T-helper 1 cell (primary cell): ENCODE measurements at places on chromosomes 5 and 9.

DNA sequence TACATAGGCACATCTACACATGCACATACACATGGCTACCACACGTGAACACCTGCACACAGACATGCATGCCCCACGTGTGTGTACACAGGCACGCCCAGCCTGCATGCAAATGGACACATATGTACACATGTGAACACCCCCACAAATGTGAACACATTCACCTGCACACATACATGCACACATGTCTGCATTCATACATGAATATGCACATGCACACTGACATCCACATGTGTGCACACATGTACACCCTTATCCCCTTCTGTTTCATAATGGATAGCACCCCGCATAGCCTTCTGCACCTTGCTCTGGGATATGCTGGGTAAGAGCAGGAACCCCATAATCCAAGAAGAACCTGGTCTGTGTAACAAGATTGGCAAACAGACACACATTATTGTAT, 66.2 kb downstream of the WNK2 start:
- DNase-seq: no peak

DNA sequence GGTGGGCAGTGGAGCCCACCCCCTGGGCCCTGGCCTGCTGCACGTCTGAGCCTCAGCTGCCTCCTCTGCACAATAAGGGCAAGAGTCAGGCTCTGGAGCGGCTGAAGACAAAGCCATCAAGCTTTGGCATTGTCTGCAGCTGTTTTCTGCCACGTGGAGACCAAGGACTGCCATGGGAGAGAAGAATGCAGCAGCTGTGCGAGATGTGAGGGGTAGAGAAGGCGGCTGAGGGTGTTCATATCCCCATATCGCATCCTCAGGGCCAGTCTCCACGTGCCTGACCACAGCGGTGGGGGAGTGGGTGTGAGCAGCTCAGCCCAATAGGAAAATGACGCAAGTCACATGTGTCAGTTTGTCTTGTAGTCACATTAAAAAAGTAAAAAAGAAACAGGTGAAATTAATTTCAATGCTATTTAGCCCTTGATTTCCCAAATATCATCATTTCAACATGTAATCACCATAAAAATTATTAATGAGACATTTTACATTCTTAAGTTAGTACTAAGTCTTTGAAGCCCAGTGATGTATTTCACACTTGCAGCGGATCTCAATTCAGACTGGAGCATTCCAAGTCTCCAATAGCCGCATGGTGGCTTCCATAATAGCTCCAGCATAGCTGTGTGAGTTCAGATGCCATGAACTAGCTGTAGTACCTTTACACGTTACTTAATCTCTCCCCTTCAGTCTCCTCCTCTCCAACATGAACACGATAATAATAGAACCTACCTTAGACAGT, 6.6 kb downstream of the C1QTNF2 start:
- no peak for DNase-seq

- peak; percentile 9 for DNase-seq
Observed at GRCh38 chr5:52989781-52990527, 802 bp downstream of the ITGA2 start.

- DNase-seq: no peak
Observed at GRCh38 chr5:28313321-28313951, 1275.0 kb upstream of the CDH9 start.

DNA sequence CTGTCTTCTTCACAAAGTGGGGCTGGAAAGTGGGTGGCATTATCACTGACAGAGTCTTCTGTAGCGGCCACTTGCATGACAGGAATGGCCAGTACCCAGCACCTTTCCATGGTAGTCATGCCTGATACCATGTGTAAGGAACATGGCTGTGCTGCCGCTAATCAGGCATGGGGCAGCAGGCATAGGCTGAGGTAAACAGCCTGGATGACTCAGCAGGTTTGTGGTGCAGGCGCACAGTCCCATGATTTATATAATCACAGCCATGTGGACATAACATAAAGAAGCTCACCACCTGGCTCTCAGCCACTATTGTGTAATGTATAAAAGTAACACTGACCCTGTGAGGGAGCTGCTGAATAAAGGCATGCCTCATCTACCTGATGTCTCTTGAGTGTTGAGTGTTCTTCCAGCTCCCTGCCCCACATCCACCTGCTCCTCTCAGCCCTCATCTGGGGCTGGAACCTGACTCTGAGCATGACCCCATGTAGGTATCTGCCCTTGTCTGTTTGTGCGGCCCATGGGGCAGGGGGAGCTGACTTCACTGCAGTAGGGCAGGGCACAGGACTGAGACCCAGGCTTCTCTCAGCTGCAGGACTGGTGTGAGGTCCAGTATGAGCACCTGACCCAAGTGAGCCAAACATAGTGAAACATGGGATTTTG, 13.2 kb upstream of the ICE1 start:
- DNase-seq: no peak
